ENCODE measurements at places on chromosomes 6 and 20.
A peak's percentile ranks its signal among the peaks of the same experiment; 100 is the strongest.

- DNase-seq = no peak
These were observed 10.9 kb upstream of the OSER1 start for GRCh38 chr20:44221368-44221954.

GRCh38 chr6:32111424-32112066 is 2.4 kb upstream of the TNXB start:
- DNase-seq = no peak

GRCh38 chr20:45857882-45858216 is 435 bp downstream of the ZSWIM3 start:
- DNase-seq = no peak

- no peak for DNase-seq
These were observed 1.7 kb downstream of the UNC5CL start for GRCh38 chr6:41037107-41037900.

DNA sequence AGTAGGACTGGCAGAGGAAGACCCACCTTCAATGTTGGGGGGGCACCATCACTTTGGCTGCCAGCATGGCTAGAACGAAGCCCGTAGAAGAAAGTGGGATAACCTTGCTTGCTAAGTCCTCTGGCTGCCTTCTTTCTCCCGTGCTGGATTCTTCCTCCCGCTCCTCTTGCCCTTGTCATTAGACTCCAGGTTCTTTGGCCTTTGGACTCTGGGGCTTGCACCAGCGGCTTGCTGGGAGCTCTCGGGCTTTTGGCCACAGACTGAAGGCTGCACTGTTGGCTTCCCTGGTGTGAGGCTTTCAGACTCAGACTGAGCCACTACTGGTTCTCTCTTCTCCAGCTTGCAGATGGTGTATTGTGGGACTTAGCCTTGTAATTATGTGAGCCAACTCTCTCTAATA is 28.2 kb downstream of the GSTA2 start:
- no peak for DNase-seq

DNA sequence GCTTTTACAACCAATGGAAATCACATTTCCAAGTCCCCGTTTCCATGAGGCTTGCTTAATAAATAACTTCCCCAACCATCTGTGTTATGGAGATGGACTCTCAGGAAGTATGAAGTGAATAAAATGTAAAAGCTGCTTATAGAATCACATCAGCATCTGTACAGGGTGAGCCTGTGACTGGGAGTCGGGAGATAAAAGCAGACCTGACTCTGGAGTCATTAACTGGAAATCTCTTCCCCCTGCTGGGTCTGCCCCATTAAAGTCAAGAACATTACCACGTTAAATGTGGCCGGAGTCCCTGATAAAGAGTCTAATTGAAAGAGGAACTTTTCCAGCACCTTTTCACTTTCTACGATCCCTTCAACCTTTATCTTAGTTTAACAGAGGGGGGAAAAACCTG is 368.5 kb downstream of the DOK5 start:
- no peak for DNase-seq

DNA sequence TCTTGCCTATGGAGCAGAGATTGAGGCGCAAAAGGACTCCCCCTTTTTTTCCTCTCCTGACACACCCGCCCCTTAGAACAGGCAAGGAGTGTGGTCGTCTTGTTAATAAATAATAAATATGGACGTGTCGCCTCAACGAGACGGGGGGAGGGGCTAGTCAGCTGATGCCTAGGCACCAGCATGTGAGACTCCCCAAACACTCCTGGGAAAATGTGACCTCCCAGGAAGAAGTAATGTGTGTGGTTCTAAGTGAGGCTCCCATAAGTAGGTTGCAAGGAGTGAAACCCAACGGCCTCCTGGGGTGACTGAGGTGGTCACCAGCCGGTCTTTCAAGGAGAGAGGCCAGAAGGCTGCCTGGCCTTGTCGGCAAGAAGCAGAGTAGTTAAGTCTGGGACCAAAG is 1.1 kb upstream of the FAXC start:
- DNase-seq = no peak

GRCh38 chr20:51953731-51954340 is 151.5 kb upstream of the SALL4 start:
- DNase-seq = no peak

DNA sequence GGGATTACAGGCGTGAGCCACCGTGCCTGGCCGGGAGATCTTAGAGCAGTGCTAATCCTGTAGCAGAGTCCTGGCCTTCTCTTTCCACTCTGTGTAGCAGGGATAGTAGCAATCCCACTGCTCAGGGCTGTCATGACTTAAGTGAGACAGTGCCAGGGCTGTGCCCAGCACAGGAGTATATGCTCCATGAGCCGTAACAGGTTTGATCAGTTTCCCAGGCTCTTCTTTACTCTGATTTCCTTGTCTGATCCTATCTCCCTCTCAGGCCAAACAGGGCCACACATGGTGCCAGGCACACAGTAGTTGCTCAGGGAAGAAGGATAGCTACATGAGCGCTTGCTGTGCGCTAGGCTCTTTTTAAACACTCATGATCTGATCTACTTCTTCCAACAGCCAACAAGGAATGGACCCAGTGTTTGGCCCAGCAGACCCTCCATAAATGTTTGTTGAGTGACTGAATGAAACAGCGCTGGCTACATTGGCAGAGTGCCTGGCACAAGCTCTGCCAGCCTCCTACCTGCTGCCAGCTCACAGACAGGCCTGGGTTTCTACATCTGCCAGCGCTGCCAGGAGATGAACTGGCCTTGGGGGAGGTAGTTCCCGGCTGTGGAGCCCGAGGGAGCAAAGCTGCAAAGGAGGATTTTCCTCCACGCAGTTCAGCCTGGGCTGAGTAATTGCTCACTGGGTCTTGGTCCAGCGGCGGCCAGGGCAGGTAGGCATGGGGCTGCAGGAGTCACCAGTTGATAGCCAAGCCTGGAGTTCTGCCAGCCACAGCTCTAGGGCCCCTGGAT is 36.9 kb downstream of the SNAI1 start:
- DNase-seq = no peak

DNA sequence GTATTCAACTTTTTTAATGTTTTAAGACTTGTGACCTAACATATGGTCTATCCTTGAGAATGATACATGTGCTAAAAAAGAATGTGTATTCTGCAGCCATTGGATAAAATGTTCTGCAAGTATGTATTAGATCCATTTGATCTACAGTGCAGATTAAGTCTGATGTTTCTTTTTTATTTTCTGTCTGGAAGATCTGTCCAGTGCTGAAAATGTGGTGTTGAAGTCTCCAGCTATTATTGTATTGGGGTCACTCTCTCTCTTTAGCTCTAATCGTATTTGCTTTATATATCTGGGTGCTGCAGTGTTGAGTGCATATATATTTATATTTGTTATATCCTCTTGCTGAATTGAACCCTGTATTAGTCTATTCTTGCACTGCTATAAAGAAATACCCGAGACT is 44.2 kb upstream of the TRIM39 start:
- DNase-seq = no peak

- peak; percentile 37 for DNase-seq
These were observed 222.8 kb downstream of the LY86 start for GRCh38 chr6:6811128-6812009.

- DNase-seq = no peak
These were observed 245.8 kb upstream of the SULF2 start for GRCh38 chr20:48031122-48031521.

GRCh38 chr6:89347825-89348224 is 4.7 kb downstream of the UBE2J1 start:
- no peak for DNase-seq

DNA sequence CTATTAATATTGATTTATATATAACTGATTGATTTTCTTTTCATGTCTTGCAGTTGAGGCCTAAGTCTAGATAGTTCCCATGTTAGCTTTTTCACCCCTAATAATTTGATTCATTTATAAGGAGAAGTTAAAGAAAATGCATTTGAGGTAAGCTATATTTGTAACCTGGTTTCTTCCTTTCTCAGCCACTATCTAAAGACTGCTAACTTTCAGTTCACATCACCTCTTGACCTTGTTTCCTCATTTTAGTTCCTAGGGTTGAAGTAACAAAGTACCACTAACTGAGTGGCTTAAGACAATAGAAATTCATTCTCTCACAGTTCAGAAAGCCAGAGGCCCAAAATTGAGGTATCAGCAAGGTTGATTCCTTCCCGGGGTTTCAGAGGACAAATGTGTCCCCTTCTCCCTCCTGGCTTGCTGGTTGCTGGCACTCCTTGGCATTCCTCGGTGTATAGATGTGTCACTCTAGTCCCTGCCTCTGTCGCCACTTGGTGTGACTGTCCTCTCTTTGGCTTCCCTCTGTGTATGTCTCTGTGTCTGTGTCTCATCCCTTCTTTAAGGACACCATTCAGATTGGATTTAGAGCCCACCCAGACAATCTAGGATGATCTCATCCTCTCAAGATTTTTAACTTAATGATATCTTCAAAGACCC is 55.9 kb upstream of the C20orf144 start:
- no peak for DNase-seq

DNA sequence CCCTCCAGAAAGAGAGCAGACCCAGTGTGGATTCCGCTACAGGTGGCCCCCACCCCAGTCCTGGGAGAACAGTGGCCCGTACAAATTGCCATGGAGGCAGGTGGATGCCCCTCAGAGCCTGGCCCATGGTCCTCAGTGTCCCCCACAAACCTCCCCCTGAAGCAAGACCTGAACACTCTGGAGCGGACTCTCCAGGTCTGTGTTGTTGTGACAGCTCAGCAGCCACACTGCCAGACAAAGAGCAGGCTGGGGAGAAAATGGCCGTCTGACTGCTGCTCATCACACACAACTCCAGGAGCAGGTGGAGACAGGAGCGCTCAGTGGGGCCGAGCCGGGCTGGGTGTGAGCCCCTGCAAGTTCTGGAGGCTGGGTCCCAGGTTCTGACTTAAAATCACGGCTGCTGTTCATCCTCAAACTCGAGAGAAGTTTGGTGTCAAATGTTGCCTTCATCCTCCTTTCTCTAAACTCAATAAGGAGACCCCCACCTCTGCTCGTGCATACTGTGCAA is 241.8 kb downstream of the CDH4 start:
- no peak for DNase-seq

- DNase-seq = no peak
These were observed 26.6 kb upstream of the KLHL31 start for GRCh38 chr6:53692172-53692571.
